NCI-H2081 (cell line): ENCODE measurements at places on chromosomes 16 and 17.

- DNase-seq, result no peak
These were observed 3.0 kb downstream of the PDILT start for GRCh38 chr16:20401475-20402016.

DNA sequence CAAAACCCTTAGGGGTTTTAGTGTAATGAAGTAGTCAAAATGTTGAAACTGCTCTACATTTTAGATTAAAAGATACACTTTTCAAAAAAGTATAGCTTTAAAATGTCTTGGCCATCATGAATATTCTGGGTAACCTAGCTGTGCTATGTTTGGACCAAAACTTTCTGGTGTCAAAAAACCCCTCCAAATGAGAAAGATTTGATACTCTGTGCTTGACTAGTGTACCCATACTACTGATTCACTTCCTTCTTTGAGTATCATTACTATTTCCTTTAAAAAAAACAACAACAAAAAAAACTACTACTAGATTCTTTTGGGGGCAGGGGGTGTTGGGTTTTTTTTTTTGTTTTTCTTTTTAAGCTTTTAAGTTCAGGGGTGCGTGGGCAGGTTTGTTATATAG lies 37.3 kb downstream of the PTRH2 start:
- DNase-seq, result no peak

DNA sequence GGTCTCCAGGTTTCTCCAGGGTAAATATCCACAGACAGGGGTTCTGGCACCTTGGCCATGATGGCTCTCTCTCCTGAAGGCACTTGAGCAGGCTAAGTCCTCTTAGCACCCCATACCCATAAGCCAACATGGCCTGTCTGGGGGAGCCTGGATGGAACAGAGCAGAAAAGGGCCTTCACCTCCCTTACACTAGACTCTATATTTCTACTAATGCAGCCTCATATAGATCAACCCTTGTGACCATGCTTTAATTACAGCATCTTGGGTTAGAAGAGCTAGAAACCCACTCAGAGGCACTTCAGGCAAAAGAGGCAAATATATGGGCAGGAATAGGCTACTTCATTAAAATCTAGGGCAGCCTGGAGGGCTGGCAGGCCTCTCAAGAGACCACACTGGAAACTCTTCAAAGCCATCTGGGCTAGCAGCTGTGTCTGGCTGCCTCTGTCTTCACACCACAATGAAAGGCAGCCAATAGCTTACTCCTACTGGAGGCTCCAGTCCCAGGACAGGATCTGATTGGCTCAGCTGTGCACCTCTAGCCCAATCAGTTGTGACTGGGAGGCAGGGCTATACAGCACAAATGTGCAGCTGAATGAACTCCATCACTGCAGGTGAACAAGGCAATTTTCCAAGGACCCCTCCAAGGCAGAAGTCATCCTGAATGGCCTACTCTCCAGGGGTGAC lies 4.7 kb upstream of the CDT1 start:
- DNase-seq, result no peak

DNA sequence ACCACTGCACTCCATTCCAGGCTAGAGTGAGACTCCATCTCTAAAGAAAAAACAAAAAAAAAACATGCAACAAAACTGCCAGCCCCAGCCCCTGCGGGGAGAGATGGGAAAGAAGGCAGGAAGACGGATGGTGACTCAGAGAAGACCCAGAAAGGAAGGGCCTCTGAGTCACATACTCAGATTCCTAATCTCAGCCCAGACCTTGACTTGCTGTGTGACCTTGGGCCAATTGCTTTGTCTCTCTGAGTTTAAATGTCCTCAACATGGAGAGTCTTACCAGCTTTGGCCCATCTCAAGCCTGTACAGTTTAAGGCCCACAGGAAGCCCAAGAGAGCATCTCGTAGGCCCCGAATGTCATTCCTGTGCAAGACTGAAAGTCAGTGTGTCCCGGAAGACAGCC lies 86.5 kb upstream of the LHX1 start:
- DNase-seq, result no peak

GRCh38 chr17:37787055-37787757 lies 42.3 kb upstream of the HNF1B start:
- DNase-seq, result no peak

- no peak for DNase-seq
These were observed 168.5 kb downstream of the NPIPB11 start for GRCh38 chr16:29237971-29238370.

- DNase-seq, result no peak
These were observed 72.7 kb downstream of the HS3ST4 start for GRCh38 chr16:25764466-25764865.

GRCh38 chr17:68594552-68594951 lies 6.6 kb downstream of the FAM20A start:
- DNase-seq, result no peak

DNA sequence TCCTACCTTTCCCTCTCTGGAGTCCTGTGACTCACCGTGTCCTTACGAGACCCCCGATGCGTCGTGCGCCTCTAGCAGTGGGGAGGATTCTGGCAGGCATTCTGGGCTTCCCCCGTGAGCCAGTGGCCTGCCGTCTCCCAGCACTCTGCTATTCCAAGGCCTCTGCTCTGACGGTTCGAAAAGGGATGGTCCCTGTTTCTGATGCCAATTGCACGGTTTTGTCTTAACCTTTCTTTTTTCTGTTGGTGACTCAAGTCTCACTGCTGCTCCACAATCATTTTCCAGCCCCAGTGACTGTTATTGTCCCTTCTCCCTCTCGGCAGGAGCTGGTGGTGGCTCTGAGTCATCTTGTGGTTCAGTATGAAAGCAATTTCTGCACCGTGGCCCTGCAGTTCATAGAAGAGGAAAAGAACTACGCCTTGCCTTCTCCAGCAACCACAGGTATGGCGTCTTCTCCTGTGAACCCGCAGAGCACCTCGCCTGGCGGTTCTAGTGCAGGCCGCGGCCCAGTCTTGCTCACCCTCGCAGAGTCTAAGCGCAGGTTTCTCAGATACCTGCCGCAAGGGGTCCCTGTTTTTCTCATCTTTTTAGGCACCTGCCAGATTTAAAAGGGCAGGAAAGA lies 100.1 kb upstream of the CHMP6 start:
- no peak for DNase-seq

GRCh38 chr17:44297975-44298374 lies 10.4 kb upstream of the RUNDC3A start:
- no peak for DNase-seq

DNA sequence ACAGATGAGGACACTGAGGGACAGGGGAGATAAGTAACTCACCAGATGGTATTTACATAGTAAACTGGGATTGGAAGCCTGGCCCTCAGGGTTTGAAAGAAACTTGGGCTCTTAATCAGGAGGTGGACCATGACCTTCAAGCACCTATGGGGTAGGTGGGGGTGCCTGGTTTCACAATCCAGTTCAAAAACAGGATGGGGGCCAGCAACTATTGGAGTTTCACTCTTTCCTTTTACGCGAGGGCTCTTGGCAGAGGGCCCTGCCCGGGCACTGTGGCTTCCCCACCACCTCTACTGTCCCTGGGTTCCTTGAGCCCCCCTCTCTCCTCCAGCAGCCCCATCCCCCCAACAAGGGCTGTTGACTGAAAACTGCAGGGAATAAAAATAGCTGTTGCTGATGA lies 11.3 kb upstream of the PRR29 start:
- no peak for DNase-seq

DNA sequence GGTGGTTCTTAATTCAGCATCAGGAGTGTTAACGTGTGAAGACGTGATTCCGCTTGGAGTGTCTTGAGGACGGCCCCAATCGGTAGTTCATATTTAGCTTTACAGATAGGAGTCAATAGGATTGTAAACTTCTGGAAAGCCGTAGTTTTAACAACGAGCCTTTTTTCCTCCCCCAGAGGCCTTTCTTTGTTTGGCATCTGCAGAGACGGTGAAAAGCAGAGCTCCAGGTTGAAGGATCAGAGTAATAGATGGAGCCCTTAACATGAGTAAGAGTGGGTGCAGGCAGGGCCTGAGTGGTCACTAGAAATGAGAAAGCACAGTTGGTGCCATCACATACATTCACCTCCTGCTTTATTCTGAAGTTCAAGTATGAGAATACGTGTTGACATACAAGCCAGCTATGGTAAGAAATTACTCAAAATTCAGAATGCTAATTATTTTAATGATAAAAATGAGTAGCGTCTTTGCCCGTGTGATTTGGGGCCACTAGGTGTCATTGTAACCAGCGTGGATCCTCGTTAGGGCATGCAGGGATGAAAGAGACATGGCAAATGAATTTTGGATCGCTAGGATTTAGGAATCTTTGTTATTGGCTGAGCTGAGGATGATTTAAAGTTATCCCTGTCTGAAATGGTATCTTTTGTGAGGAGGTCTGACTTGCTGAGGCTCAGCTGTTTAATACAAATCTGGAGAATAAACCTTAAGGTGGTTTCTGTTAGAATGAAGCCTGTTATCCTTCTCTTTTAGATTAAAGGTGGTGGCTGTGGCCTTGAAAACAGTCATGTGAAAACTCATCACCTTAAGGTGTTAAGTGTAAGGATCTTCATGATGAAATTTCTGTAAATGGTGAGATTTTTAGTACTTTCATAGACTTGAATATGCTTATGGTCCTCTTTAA lies 18.6 kb downstream of the PRCD start:
- DNase-seq, result peak; percentile 22

GRCh38 chr16:57245472-57246113 lies 534 bp downstream of the ARL2BP start:
- DNase-seq, result peak; percentile 19

- no peak for DNase-seq
These were observed 13.6 kb downstream of the CDH16 start for GRCh38 chr16:66904846-66905632.

- DNase-seq, result no peak
These were observed 244.1 kb downstream of the CEP112 start for GRCh38 chr17:65947831-65948230.

DNA sequence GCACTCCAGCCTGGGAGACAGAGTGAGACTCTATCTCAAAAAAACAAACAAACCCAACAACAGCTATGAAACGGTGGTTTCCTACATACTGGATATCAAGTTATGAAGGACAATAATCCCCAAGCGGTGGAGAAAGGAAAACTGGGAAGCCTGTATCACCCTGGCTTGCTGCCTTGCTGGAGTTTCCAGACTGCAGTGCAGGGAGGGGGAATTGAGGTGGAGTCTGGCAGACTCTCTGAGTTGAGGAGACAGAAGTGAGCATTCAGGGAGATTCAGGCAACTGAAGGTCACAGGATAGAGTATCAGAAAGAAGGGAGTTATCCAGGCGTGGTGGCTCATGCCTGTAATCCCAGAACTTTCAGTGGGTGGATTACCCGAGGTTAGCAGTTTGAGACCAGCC lies 11.9 kb downstream of the QRICH2 start:
- no peak for DNase-seq

GRCh38 chr17:10516065-10516464 lies 2.3 kb downstream of the MYH1 start:
- DNase-seq, result no peak

GRCh38 chr16:64751906-64752305 lies 370.0 kb downstream of the CDH11 start:
- no peak for DNase-seq

DNA sequence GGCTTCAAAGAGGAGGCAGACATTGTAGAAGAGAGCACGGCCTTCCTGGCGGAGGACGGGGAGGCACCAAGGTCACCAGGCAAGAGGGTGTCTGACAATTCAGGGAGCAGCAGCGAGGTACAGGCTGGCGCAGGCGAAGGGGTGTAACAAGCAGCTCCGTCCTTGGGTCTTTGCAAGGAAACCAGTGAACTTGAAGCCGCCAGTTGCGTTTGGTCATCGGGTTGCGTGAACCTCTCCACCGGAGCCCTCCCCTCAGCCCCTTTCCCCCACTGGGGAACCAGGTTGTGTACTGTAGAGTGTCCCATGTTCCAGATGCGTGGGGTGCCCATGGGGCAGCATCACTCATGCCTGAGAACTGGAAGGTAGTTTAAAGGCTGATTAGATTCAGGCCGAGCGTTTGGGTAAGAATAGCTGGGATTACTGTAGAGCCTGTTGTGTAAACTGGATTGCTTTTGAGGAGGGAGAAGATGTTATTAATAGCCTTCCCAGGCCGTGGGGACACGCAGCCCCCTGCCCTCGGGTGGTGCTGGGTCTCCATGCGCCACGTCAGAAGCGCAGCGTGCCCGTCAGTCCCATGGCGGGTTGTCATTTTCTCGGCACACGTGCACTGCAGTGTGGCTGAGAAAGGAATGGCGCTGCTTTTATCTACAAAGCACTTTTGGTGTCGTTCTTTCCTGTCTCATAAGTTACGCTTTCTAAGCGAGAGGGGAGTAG lies 2.5 kb downstream of the MRPL12 start:
- DNase-seq, result no peak

DNA sequence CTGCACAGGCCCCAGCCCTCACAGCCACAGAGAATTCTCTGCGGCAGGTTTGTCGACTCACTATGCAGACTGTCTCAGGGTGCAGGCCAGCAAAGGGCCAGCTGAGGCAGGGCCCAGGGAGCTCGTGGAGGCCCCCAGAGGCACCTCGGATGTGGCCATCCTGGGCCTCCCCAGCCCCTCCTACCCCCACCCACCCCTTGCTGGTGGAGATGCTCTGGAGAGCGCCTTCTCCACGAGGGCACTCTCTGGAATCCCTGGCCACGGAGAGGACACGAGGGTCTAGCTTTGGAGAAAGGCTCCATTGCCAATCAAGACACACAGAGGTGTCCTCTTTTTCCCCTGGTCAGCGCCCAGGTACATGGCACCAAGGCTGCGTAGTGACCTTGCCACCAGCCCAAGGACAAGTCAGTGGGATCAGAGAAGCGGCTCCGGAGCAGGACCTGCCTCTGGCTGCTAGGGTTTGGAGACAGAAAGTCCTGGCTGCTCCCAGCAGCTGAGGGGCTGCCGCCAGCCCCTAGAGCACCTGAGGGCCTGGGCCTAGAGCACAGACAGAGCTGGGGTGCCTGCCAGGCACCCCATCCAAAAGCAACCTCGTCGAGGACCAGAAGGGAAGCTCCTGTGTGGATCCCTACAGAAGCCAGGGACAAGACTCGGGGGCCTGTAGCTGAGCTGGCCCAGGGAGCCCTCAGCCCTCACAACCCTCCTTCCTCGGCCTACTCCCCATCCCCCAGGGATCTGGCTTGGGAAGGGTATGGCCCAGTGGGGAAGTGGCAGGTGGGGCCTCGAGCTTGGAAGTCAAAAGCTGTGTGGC lies 18.7 kb downstream of the ARL2BP start:
- no peak for DNase-seq

- no peak for DNase-seq
These were observed 76.7 kb upstream of the CBX4 start for GRCh38 chr17:79915850-79916430.

DNA sequence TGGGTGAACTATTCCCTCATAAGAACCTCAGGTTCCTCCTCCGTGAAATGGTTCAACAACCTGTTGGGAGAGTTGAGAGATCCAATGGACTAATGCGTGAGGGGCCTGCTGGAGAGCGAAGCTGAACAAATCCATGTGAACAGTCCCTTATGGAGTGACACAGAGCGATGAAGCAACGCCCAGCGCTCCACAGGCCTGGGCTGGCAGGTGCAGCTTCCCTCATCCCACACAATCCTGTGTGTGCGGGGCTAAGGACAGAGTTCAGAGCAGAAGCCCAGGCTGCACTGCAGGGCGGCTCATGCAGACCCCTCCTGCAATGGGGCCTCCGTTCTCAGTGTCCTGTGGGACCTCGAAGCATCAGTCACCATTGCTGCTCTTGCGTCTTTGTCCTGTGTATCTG lies 90.4 kb downstream of the KCNJ12 start:
- DNase-seq, result no peak

GRCh38 chr16:74100395-74101326 lies 196.0 kb upstream of the PSMD7 start:
- DNase-seq, result peak; percentile 49

GRCh38 chr17:72826602-72827001 lies 265.9 kb downstream of the SLC39A11 start:
- no peak for DNase-seq

- peak; percentile 24 for DNase-seq
These were observed 26.5 kb upstream of the AKTIP start for GRCh38 chr16:53529513-53529912.
